Activated CD8-positive, alpha-beta T cell treated with anti-CD3 and anti-CD28 coated beads, Interleukin-2, amount 10 ng/mL, durations not matched to agents 7 days and 5 days (primary cell): ENCODE measurements at places on chromosomes 11 and 22. TPM values are rescaled to one million over a fixed set of nuclear protein-coding genes. Genes with fewer than 3 reads are reported as not detected.

GRCh38 chr22:20525048-20525447 lies 17.6 kb downstream of the MED15 start:
- peak overlapping the region; percentile 30 for H3K27ac ChIP-seq
- DNase-seq: no peak
- H3K4me3 ChIP-seq: no peak overlapping the region
- H3K36me3 ChIP-seq: peaks cover 50% of the 10 kb centered on the region
- H3K4me1 ChIP-seq: peaks cover 55% of the 10 kb centered on the region
- no peaks in the 10 kb centered on the region for H3K27me3 ChIP-seq

DNA sequence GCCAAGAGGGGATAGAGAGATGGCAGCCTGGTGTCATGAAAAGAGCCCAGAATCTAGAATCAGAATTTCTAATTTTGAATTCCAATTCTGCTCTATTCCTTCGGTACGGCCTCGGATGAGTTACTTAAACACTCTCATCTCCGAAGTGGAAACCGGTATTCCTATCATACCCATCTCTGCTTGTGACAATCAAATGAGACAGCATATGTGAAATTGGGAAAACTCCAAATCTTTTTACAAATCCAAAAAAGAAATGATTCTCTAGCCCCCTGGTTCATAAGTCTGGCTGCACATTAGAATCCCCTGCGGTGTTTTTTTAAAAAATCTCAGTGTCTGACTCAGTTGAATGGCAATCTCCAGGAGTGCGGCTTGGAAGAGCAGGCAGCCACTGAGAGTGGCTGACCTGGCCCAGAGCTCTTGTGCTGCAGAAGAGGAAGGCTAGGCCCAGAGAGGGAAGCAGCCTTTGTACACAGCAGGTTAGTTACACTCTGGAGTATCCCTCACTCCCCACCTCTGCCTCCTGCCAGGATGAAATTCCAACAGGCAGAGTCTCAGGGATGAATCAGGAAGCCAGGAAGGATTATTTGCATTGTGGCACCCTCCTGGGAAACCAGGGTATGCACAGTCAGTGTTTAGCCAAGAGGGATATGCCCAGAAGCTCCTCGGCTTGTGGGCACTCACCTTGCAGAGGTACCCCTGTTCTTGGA lies 93.6 kb upstream of the ISX start:
- H3K27me3 ChIP-seq: no peaks in the 10 kb centered on the region
- H3K27ac ChIP-seq: no peak overlapping the region
- H3K4me1 ChIP-seq: no peaks in the 10 kb centered on the region
- no peaks in the 10 kb centered on the region for H3K36me3 ChIP-seq
- DNase-seq: no peak

GRCh38 chr11:2574043-2574552 lies 125.7 kb downstream of the KCNQ1OT1 start:
- DNase-seq: no peak
- peaks cover 3% of the 10 kb centered on the region for H3K4me1 ChIP-seq
- H3K27me3 ChIP-seq: no peaks in the 10 kb centered on the region
- no peak overlapping the region for H3K4me3 ChIP-seq
- no peaks in the 10 kb centered on the region for H3K36me3 ChIP-seq

DNA sequence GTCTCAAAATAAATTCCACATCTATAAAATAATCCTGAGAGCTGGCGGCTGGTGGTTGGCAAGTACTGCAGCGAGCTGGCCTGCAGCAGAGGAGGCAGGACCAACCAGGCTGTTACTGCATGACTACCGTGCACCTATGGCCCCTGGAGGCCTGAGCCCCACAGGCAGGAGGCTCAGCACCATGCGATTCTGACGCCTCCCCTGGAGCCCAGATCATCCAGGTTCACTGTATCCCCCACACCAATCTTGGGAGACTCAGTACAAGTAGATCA lies 159.5 kb upstream of the NCAM1 start:
- DNase-seq: no peak
- H3K4me1 ChIP-seq: peaks cover 4% of the 10 kb centered on the region
- H3K27me3 ChIP-seq: peaks cover 11% of the 10 kb centered on the region
- no peak overlapping the region for H3K4me3 ChIP-seq
- no peak overlapping the region for H3K27ac ChIP-seq

DNA sequence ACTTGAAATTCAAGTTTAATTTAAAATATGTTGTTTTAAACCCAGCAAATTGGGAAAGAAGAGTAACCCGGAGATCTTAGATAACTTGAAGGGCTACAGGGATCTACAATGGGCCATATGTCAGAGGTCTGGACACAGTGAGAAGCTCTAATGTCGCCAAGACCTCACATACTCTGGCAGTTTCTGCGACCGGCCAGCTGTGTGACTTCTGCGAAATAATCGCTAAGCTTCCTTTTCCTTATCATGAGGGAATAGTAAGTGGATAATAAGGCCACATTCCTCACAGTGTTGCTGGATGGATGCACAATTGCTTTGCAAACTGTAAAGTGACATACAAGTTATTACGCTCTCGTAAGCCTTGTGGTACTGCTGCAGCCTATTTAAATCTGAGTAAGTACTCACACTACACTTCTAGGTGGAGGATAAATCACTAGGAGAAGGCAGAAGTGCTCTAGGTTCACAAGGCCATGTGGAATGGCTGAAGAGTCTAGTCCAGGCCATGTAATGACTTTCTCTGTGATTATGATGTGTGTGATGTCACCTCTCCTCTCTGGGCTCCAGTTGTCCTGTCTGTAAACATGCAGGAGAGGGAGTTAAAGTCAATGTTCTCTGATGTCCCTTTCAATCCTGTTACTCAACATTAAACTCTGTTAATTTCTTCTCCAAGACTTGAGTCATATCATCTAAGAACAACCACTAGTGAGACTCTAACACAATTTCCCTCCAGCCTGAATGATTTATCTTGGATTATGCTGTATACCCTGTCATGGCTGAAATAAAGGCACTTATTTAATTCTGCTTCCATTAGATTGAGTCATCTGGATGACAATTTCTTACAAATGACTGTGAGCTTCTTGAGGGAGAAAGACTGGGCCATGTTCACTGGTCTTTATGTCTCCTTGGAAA lies 192.6 kb upstream of the NARS2 start:
- DNase-seq: no peak
- H3K27ac ChIP-seq: no peak overlapping the region
- peaks cover 2% of the 10 kb centered on the region for H3K27me3 ChIP-seq
- H3K4me3 ChIP-seq: no peak overlapping the region

GRCh38 chr22:46572911-46573780 lies 35.7 kb upstream of the CELSR1 start:
- no peak overlapping the region for H3K27ac ChIP-seq
- H3K36me3 ChIP-seq: peaks cover 6% of the 10 kb centered on the region
- no peak overlapping the region for H3K4me3 ChIP-seq
- H3K4me1 ChIP-seq: peaks cover 22% of the 10 kb centered on the region
- H3K27me3 ChIP-seq: no peaks in the 10 kb centered on the region

DNA sequence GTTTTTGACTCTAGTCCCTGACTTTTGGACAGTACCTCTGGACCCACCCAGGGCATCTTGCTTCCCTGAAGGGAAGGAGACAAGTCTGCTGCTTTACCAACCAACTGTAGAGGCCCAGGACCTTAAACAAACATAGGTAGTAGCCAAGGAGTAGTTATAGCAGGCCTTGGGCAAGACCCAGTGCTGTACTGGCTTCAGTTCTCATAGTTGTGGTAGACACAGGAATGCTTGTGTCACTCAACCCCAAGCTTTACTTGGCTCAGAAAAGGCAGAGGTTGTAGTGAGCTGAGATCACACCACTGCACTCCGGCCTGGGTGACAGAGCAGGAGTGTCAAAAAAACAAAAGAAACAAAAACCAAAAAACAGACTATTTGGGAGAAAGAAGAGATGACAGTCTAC lies 21.3 kb upstream of the OR52M1 start:
- H3K4me3 ChIP-seq: no peak overlapping the region
- H3K36me3 ChIP-seq: no peaks in the 10 kb centered on the region
- H3K27ac ChIP-seq: no peak overlapping the region
- no peak for DNase-seq
- H3K4me1 ChIP-seq: peaks cover 12% of the 10 kb centered on the region
- peaks cover 20% of the 10 kb centered on the region for H3K27me3 ChIP-seq

DNA sequence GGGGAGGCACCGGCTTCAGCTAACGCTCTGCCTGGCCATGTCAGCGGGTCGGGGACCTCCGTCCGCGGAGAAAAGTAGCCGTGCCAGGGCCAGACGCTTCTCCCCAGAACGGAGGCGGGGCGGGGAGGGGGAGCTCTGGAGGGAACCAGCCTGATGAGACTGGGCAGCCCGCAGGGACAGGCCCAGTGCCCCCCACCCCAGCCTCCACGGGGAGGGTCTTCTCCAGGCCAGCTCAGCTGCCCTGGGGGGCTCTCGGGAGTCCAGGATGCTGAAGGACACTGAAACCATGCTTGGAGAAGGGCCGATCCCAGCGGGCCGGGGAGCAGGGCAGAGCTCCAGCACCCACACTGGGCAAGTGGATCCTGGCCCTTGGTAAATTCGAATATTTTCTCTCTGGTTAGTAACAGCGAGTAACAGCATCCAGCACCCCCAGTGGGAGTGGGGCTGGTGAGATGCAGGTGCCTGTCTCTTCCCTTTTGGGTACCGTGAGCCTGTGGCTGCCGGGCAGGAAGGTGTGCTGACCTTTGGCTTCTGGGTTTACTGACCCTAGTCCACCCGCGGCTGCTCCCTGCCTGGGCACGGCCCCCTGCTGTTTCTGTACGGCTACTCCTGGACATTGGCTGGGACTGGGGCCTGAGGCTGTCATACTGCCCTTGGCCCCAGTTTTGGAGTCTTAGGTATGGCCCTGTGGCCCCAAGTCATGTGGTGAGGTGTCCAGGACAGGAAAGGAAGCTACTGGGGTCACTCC lies 35.8 kb downstream of the GRAMD4 start:
- DNase-seq: no peak

DNA sequence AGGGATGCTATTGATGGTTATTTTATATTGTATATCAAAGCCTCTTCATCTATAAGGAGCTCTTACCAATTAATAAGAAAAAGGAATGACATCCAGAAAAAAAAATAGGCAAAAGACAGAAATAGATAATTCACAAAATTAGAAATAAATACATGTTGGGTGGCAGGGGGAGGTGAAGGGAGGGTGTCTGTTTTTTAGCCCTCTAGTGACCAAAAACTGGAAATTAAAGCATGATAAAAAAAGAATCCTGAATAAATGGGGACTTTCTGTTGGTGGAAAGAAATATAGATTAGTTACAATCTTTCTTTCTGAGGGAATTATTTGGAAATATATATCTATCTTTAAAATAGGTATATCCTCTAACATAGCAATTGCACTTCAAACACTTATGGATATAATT lies 42.0 kb upstream of the TTC36 start:
- H3K27ac ChIP-seq: no peak overlapping the region
- H3K4me1 ChIP-seq: no peaks in the 10 kb centered on the region
- no peaks in the 10 kb centered on the region for H3K27me3 ChIP-seq
- peaks cover 53% of the 10 kb centered on the region for H3K36me3 ChIP-seq
- H3K4me3 ChIP-seq: no peak overlapping the region

GRCh38 chr11:10979529-10979928 lies 121.7 kb upstream of the ZBED5 start:
- DNase-seq: no peak
- H3K36me3 ChIP-seq: no peaks in the 10 kb centered on the region
- no peak overlapping the region for H3K4me3 ChIP-seq
- H3K27me3 ChIP-seq: peaks cover 16% of the 10 kb centered on the region

GRCh38 chr22:27788500-27789288 lies 12.9 kb downstream of the MN1 start:
- H3K4me3 ChIP-seq: no peak overlapping the region
- no peaks in the 10 kb centered on the region for H3K4me1 ChIP-seq
- H3K27ac ChIP-seq: no peak overlapping the region
- peaks cover 14% of the 10 kb centered on the region for H3K27me3 ChIP-seq
- H3K36me3 ChIP-seq: no peaks in the 10 kb centered on the region
- no peak for DNase-seq

- no peak for DNase-seq
- no peak overlapping the region for H3K27ac ChIP-seq
- no peaks in the 10 kb centered on the region for H3K4me1 ChIP-seq
- no peak overlapping the region for H3K4me3 ChIP-seq
- no peaks in the 10 kb centered on the region for H3K36me3 ChIP-seq
Observed at GRCh38 chr11:27390318-27391295, 27.6 kb upstream of the CCDC34 start.

GRCh38 chr22:26086359-26086758 lies 82.9 kb upstream of the SEZ6L start:
- DNase-seq: no peak
- no peak overlapping the region for H3K27ac ChIP-seq
- H3K4me1 ChIP-seq: no peaks in the 10 kb centered on the region
- peaks cover 3% of the 10 kb centered on the region for H3K27me3 ChIP-seq
- no peak overlapping the region for H3K4me3 ChIP-seq
- no peaks in the 10 kb centered on the region for H3K36me3 ChIP-seq

DNA sequence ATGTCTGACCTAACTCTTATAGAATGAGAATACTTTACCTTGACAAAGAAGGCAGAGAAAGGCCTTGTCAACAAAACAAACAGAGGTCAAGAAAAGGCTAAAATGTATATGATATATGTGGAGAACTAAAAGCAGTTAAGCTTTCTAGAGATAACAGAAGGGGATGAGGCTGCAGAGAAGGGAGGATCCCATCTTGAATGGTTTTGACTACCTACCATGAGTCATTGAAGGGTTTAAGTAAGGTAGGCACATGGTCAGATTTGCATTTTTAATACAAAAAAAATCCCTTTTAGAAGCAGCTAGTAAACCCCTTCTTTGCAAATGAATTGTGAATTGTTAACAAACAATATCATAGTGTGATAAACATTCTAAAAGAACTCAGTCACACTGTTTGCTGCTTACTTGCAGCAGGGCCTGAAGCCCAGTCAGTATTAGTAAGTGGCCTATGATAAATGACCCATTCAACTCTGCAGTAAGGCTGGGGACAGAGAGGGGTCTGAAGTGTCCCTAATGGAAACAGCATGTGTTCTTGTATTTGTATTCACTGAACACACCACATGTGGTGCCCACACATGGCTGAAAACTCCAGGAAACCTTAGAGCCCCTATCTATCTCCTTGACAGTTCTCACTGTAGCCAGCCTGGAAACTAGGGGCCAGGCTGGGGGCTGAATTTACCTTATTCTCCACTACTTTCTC lies 328.8 kb upstream of the PITPNB start:
- H3K36me3 ChIP-seq: no peaks in the 10 kb centered on the region
- no peak for DNase-seq
- H3K4me3 ChIP-seq: no peak overlapping the region
- H3K27ac ChIP-seq: no peak overlapping the region
- no peaks in the 10 kb centered on the region for H3K4me1 ChIP-seq
- peaks cover 3% of the 10 kb centered on the region for H3K27me3 ChIP-seq

- H3K4me1 ChIP-seq: no peaks in the 10 kb centered on the region
- no peak overlapping the region for H3K27ac ChIP-seq
- no peak overlapping the region for H3K4me3 ChIP-seq
Observed at GRCh38 chr11:108654994-108655631, 9.8 kb upstream of the DDX10 start.

GRCh38 chr22:48841881-48842582 lies 985.6 kb downstream of the BRD1 start:
- H3K4me3 ChIP-seq: no peak overlapping the region
- no peaks in the 10 kb centered on the region for H3K27me3 ChIP-seq
- H3K27ac ChIP-seq: no peak overlapping the region
- peaks cover 2% of the 10 kb centered on the region for H3K36me3 ChIP-seq

GRCh38 chr22:49323751-49324415 lies 503.8 kb downstream of the BRD1 start:
- H3K36me3 ChIP-seq: no peaks in the 10 kb centered on the region
- no peak overlapping the region for H3K27ac ChIP-seq

GRCh38 chr22:39183991-39184585 lies 31.6 kb upstream of the CBX7 start:
- H3K4me3 ChIP-seq: no peak overlapping the region
- DNase-seq: no peak
- peaks cover 10% of the 10 kb centered on the region for H3K27me3 ChIP-seq
- no peaks in the 10 kb centered on the region for H3K4me1 ChIP-seq

CDKN1C gene
- 0.32 TPM for total RNA-seq

ZNF202 gene
- 13.8 TPM for total RNA-seq

SCGB2A2 gene
- total RNA-seq: not detected

MMP1 gene
- not detected for total RNA-seq

OR5A1 gene
- total RNA-seq: not detected

PRPF19 gene
- 161 TPM for total RNA-seq

DDT gene
- 136 TPM for total RNA-seq
